GM10248 (cell line): ENCODE measurements at places on chromosomes 13 and 19.

GRCh38 chr13:25608181-25608580 is 236.4 kb downstream of the ATP8A2 start:
- DNase-seq = no peak

DNA sequence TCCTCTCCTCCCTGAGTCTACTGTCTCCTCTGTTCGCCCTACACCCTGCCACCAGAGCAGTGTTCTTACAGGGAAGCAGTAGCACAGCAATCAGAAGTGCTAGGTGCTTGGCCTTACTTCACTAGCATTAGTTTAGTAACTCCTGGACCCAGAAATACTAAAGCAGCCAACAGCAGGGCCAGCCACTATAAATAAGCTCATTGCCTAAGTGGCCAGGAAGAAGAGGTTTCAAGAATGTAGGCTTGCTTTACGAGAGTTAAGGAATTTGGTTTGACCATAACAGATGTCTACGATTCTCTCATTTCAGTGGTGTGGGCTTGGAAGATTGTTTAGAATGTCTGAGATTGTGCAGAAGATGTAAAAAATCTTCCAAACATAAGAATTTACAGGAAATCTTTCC is 103.3 kb downstream of the ZAR1L start:
- DNase-seq = no peak

GRCh38 chr13:101709952-101710351 is 257.5 kb downstream of the ITGBL1 start:
- DNase-seq = no peak

DNA sequence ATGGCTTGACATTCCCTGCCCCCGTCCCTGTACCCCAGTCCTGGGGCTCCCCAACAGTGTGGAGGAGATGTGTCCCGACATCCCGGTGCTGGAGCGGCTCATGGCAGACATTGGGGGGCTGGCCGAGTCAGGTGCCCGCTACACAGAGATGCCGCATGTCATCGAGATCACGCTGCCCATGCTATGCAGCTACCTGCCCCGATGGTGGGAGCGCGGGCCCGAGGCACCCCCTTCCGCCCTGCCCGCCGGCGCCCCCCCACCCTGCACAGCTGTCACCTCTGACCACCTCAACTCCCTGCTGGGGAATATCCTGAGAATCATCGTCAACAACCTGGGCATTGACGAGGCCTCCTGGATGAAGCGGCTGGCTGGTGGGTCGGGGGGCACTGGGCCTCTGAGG is 83.8 kb downstream of the RYR1 start:
- DNase-seq = no peak

GRCh38 chr19:57720878-57721277 is 6.5 kb downstream of the ZNF671 start:
- DNase-seq = no peak

DNA sequence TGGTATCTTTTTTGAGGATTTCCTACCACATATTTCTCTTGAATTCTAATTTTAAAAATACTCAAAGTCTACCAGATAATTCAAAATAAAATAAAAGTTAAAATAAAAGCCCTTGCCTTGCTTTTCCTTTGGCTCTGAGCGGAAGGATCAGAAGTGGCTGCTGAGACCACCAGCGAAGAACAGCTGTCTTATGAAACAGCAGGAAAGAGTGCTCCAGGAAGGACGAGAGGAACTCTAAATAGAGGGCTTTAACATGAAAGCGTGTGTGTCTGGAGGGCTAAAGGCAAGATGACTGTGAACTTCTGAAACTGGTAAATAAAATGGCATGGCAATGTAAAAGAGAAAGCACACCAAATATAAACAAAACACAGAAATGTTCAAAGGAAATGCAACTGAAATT is 521.5 kb upstream of the SPRY2 start:
- DNase-seq = no peak

- no peak for DNase-seq
Measured at GRCh38 chr13:75360170-75360569, 121.8 kb downstream of the TBC1D4 start.

GRCh38 chr19:17577457-17578097 is 22.1 kb downstream of the COLGALT1 start:
- DNase-seq = peak; percentile 10

DNA sequence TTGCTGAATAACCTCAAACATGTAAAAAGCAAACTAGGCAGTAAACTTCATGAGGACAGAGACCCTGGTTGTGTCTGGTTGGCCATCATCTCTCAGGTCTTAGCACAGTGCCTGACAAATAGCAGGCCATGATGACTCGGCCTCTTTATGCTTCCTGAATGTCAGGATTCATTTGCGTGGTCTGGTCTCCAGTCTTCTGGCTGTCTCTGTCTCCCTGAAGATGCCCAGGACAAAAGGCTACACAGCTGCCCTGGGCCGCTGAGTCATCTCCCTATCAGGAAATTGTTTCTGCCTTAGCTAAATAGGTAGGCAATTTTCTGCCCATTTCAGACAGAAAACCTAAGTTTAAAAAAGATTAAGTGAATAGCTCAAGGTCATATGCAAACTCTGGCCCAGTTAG is 84.1 kb upstream of the FNDC3A start:
- DNase-seq = no peak

DNA sequence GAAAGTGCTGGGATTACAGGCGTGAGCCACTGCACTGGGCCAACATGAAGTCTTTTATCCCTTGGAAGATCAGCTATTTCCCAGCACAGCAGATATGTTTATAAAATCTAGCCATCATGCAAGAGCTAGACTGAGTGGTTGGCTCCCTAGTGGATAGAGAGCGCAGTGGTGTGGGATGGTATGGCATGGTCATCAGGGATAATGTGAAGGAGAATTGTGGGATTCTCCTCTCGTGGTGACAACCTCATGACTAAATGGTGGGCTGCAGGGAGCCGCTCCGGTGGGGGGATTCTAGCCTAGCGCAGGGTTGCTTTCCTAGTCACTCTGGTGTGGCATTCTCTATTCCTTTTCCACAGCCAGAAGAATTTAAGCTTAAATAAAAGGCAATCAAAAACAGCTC is 43.3 kb upstream of the GPI start:
- DNase-seq = no peak

GRCh38 chr13:99431927-99432608 is 69.2 kb upstream of the TM9SF2 start:
- peak; percentile 57 for DNase-seq

DNA sequence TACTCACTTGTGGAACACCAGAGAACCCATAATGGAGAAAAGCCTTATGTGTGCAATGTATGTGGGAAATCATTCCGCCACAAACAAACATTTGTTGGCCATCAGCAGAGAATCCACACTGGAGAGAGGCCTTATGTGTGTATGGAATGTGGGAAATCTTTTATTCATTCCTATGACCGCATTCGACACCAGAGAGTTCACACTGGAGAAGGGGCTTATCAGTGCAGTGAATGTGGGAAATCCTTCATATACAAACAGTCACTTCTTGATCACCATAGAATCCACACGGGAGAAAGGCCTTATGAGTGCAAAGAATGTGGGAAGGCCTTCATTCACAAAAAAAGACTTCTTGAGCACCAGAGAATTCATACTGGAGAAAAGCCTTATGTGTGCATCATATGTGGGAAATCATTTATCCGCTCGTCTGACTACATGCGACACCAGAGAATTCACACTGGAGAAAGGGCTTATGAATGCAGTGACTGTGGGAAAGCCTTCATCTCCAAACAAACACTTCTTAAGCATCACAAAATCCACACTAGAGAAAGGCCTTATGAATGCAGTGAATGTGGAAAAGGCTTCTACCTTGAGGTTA is 10.9 kb downstream of the ZNF549 start:
- DNase-seq = no peak

DNA sequence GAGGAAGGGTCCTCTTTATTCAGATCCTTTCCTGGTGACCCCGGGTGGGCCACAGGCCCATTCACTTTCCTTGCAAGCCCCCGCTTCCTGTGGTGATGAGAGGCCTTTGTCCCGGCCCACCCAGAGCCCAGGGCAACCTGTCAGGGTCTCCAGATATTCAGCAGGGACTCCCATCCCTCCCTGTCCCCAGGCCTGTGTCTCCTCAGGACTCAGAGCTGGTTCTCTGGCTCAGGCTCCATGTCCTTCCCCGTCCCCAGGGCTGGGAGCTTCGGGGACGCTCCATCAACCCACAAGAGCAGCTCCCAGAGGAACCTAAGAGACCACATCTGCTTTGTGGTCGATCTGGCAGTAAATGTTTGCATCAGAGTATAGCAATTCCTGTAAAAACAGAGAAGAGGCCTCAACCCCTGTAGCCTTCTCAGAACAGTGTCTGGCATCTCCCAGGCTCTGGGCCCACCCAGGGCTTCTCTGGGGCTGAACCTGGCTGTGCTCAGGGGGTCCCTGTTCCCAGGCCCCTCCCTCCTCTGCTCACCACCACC is 7.8 kb downstream of the CEACAM4 start:
- no peak for DNase-seq

GRCh38 chr13:30413842-30414241 is 8.5 kb upstream of the UBE2L5 start:
- no peak for DNase-seq

DNA sequence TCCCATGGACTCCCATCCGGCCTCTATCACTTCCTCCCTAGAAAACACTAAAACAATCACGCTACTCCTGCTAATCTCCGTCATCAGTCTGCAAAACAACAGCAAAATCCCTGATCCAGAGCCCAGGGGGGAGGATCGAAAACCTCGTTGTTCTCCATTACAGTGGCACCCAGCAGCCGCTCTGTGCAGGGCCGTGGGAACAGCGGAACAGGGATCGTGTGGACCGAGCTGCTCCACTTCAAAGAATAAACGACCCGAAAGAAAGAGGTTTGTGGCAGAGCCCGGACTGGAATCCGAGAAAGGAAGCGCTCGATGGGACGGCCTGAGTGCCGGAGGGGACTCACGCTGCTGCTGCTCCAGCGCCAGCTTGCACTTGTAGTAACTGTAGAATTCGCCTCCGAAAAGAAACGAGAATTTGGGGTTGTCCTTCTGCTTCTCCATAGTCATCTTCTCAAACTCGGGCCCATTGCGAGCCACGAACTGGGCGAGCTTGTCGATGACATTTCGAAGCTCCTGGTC is 652 bp downstream of the CHERP start:
- DNase-seq = no peak

DNA sequence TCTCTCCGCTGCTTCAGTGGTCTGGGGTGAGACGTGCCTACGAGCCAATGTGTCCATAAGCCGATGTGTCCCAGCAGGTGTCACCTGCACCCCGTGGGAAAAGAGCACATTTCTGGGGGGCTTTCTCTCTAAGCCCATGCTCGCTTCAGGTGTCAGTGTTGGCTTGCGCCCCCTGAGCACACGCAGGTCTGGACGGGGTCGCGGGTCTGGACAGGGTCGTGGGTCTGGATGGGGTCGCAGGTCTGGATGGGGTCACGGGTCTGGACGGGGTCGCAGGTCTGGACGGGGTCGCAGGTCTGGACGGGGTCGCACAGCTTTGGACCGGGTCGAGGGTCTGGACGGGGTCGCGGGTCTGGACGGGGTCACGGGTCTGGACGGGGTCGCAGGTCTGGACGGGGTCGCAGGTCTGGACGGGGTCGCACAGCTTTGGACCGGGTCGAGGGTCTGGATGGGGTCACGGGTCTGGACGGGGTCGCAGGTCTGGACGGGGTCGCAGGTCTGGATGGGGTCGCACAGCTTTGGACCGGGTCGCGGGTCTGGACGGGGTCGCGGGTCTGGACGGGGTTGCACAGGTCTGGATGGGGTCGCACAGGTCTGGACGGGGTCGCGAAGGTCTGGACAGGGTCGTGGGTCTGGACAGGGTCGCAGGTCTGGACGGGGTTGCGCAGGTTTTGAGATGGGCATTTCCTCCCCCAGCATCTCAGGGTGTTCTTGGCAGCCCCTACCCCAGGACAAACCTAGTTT is 24.5 kb upstream of the TFDP1 start:
- DNase-seq = no peak

DNA sequence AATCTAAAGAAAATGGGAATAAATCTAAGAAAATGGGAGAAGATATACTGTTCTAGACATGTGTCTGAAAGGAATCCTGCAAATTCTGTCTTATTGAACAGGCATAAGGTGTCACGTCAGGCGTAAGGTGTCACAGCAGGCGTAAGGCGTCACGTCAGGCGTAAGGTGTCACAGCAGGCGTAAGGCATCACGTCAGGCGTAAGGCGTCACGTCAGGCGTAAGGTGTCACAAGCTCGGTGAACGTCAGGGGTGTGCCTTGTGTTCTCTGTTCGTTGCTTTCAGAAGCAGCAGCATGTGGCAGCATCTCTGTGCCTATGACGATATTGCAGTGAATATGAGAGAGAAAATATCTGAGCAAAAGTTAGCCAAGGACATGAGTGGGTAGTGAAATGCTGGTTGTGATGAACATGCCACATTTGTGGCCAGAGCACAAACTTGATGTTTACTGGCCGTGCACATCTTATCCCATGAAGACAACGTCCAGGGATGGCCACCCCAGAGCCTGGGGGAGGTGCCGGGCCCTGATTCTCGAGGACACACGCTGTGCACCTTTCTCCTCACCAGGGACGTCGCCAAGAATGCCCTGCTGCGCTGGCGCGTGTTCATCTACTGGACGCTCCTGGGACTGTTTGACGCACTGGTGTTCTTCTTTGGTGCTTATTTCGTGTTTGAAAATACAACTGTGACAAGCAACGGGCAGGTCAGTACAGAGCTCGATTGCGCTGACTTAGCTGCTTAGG is 107.0 kb upstream of the MCF2L start:
- DNase-seq = no peak

- peak; percentile 99 for DNase-seq
Measured at GRCh38 chr19:48713864-48714755, 5.4 kb downstream of the MAMSTR start.

DNA sequence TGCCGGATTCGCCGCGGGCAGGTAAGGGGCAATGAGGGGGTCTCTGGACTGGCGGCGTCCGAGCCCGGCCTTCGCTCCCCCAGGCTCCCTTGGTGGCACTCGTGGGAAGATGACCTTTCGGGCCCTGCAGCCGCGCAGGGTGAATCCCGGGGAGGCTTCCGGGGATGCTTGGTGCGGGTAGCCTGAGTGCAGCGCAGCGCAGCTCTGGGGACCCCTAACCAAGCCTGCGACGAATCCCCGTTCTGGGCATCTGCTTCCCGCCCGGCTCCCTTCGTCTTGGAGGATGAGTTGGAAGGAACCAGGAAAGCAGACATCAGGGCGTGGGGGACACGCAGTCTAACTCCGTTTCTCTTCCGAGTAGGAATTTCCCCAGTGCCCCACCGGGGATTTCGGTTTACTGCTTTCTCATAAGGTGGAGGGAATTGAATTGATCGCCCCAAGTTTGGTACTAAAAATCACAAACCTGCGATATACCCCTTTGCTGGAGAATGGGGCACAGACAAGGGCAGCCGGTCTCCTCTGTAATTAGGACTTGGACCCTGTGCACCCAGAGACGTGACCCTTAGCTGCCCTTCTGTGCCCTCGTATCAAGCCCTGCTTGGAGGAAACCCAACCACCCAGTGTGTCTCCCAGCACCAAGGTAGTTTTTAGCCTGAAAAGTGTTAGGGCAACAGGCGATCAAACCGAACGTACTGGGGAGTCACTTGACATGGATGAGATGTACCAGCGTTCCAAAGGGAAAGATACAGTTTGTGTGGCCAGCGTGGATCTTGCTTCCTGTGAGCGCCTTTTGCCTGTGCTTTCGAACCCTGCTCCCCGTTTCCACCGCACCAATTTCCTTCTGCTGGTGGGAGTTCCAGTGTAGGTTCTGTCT is 1.0 kb downstream of the GPC5 start:
- no peak for DNase-seq

- DNase-seq = no peak
Measured at GRCh38 chr13:28356561-28357021, 138.3 kb downstream of the FLT1 start.
